Urothelium cell line (cell line): ENCODE measurements at places on chromosomes 4 and X.

DNA sequence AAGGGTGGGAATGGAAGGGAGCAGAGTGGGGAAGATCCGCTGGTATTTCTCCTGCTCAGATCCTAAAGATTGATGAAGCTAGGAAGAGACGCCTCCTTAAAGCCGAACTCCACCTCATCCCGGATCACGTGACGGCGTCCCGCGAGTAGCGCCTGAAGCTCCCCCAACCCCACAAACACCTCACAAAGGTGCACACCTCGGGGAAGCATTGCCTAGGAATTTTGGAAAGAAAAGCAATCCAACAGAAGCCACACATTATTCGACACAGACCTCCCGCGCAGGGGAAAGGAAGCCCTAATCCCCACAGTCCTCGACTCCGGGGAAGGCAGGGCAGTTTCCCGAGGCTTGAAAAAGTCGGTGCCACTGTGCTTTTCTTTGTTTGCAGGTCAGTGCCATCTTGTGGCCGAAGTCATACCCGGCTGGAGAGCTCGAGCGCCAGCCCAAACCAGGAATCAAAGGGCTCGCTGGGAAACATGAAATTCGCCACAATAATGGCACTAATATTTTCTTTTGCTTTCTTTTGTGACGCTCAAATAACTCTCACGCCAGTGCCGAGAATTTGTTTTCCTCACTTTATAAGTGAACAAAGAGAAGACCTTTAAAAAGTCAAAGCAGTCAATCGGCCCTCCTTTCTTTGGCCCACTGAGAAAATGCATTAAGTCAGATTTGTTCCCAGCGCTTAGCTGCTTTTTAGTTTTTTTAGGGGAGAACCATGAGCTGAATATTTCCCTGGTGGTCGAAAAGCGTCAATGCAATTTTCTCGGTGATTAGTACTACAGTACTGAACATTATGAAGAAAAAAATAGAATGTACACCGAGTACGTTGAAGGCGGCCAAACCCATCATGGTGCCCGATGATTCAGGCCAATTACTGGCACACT, at the start of gene NPY1R:
NPY1R (minus strand) TSS at position 71 of the 881 bp plus-strand sequence. CDS start 6,042 bp downstream, outside the sequence.
- DNase-seq, result peak; percentile 76

DNA sequence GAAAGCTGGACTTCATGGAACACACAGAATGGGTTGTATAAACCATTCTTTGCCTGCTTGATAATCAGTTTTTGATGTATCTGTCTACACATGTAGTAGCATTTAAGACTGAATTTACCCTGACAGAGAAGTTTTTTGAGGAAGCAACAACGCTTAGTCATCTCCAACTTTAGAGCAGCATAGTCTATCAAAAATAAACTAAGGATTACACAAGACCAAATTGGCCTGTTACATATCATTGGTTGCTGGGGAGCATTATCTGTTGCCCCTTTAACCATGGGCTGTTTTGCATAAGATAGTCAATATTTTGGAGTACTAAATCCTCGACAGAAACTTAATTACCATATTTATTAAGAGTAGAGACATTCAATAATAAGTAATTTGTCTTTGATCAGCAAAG, 347.4 kb downstream of the FAM47B start:
- DNase-seq, result no peak

DNA sequence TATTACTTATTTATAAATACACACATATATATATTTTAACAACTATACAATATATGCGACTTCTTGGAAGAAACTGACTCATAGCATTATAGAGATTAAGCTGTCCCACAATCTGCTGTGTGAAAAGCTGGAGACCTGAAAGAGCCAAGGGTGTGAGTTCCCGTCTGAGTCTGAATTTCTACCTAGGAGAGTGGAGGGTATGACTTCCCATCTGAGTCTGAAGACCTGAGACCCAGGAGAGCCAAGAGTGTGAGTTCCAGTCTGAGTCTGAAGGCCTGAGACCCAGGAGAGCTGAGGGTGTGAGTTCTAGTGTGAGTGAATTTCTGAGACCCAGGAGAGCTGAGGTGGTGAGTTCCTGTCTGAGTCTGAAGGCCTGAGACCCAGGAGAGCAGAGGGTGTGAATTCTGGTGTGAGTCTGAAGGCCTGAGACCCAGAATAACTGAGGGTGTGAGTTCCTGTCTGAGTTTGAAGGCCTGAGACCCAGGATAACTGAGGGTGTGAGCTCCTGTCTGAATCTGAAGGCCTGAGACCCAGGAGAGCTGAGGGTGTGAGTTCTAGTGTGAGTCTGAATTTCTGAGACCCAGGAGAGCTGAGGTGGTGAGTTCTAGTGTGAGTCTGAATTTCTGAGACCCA, 8.9 kb upstream of the P2RY8 start:
- no peak for DNase-seq

DNA sequence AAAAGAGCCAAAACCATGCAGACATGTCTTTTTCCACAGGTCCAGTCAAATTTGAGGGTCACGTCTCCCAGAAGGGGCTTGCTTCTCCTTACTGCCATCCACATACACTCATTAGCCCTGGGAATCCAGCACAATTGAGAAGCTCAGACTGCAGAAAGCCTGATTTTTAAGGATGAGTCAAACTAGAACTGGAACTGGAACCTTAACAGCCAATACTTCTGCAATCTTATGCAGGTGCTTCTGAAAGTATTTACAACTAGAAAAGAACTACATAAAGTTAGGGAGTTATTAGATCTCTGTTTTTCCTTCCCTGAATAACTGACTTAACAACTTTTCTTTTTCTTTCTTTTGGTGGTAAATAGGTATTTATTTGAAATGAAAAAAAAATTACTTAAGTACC, 86.3 kb downstream of the CDS1 start:
- no peak for DNase-seq

- DNase-seq, result peak; percentile 25
These were observed 72.5 kb downstream of the EVC2 start for GRCh38 chr4:5635826-5636195.

DNA sequence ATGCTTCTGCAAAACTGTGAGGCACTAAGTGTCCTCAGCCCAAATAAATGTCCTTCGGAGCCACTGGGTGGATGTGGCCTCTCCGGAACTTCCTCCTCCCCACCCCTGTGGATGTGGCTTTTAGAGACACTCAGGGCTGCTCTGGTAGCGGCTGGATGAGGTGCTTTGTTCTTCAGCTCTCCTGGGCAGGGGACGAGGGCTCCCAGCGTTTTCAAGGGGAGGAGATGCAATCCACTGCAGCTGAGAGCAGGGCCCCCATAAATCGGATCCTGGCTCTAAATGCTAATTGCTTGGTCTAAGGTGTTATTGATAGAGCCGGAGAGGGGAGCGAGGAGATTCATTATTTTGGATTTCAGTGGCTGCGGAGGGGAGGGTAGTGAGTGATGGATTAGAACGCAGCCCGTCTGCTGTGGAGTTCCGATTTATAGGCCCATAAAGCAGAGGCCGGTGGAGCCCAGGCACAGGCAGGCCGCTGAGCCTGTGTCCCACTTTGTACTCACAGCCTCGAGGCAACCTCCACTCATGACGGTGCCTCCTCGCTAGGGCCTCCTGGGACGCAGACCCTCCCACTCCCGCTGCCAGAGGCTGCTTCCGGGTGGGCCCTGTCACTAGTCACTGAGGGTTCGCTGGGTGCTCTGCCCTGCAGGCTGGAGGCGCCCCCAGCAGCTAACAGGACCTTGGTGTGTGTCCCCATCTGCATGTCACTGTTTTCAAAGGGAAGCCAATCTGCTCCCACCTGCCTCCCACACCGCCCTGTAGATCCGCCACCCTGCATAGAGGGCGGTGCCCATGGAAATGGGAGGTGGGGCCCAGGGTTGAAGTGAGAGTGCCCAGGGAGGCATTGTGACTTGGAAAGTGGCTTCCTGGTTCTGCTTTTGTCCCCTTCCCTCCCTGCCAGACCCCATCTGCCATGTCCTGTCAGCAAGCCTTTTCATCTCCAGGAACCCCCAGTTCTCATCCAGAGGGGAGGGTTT, 135.4 kb upstream of the PSAPL1 start:
- no peak for DNase-seq

- no peak for DNase-seq
These were observed 75.0 kb upstream of the FAM9C start for GRCh38 chrX:13119386-13119785.

DNA sequence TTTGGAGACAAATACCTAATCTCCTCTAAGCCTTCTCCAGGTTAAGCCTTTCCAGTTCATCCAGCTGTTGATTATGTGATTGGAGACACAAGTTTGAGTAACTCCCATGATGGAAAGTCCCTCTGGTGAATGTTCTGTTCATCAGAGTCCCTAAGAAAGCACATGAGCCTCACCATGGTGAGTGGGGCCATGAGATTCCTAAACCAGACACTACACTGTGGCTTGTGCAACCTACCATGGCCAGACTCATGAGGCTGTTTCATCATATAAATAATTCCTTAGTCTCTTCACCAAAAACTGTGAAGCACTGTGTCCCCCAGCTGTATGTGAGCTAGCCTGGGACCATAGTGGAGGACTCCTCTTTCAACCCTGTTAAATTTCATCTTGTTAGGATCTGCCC, 14.4 kb downstream of the PKD2 start:
- DNase-seq, result no peak

GRCh38 chr4:45120163-45120562, 393.8 kb upstream of the GNPDA2 start:
- DNase-seq, result no peak

- DNase-seq, result no peak
These were observed 88.8 kb upstream of the CCDC160 start for GRCh38 chrX:134148172-134148692.

DNA sequence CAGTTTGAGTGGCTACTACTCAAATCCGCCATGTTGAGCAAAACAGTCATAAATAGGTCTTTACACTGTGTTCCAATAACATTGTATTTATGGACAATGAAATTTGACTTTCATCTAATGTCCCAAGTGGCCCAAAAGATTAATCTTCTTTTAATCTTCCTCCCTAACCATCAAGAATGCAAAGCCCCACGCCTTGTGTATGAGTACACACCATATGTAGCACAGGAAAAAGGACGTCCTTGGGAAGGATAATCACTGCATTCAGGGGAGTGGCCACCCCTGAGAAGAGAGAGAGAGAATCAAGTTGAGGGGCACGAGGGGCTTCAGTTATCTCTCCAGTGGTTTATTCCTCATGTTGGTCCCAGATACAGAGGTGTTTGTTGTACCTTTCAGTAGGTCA, 33.1 kb downstream of the RBM47 start:
- DNase-seq, result no peak
